ENCODE measurements at places on chromosomes 1 and 21.

DNA sequence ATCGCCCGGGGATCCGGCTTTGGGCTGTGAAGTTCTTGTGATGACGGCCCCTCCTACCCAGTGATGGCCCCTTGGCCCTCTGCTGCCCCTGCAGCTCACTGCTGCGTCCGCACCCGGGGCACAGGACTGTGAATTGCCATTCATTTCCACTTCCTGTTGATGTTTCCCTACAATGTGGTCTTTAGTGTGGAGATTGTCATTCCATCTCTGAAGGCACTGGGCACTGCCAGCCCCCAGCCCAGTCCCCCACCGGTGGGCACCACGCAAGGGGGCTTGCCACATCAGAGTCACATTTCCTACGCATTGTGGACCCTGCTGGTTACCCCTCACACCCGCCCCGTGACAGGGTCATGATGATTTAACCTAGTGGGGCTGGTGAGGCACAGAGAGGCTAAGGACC, 2.5 kb upstream of the MX2 start:
- no peak for DNase-seq

DNA sequence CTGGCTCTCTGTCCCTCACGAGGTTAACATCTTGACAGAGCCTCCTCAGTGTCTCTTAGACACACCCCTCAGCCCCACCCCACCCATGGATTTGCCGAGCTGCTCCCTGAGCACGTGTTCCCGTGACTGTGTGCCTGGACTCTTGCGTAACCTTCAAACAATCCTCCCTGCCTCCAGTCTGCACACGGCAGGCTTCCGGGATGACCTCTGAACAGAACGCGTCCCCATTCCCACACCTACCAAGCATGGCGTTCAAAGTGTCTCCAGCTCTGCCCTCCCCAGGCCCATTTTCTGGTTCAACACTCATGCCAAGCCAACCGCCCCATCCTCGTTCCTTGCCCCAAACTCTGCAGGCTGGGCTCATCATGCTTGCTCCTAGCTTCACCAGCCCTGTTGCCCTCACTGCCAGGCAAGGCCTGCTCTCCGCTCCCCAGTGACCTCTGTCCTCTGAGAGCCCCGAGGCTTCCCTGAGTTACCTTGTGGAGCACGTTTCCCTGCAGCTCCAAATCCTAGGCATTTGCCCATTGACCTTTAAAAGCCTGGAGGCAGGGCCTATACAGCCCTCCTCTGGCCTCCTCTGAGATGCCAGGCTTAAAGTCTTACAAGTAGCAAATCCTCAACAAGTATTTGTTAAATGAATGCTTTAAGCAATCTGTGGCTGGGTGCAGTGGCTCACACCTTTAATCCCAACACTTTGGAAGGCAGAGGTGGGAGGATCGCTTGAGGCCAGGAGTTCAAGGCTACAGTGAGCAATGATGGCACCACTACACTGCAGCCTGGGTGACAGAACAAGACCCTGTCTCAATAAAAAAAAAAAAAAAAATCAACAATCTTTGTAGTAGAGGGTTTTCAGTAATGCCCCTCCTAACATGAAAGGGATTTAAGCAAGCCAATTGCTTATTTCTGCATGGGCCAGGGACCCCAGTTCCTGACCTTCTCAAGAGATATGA, 5.0 kb downstream of the AGT start:
- DNase-seq, result peak; percentile 58

DNA sequence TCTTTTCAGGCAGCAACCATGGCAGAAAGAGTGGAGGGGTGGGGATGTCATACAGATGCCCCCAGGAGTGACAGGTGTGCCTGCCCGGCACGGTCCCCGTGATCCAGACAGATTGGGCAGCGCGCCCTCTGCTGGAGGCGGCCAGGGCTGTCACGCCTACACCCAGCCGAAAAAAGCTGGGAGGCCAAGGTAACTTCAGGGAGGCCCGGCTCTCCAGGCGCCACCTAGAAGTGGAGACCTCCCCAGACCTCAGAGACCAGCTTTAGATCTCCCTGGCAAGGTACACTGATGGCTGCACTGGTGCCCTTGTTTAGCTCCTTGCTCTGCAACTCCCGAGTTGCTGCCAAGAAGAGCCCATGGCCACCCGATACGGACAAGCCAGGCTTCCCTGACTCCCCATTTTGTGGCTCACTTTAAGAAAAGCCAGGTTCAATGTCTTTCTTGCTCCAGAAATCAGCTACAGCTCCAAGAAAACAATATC, 6.6 kb downstream of the GOLT1A start:
- peak; percentile 62 for DNase-seq

DNA sequence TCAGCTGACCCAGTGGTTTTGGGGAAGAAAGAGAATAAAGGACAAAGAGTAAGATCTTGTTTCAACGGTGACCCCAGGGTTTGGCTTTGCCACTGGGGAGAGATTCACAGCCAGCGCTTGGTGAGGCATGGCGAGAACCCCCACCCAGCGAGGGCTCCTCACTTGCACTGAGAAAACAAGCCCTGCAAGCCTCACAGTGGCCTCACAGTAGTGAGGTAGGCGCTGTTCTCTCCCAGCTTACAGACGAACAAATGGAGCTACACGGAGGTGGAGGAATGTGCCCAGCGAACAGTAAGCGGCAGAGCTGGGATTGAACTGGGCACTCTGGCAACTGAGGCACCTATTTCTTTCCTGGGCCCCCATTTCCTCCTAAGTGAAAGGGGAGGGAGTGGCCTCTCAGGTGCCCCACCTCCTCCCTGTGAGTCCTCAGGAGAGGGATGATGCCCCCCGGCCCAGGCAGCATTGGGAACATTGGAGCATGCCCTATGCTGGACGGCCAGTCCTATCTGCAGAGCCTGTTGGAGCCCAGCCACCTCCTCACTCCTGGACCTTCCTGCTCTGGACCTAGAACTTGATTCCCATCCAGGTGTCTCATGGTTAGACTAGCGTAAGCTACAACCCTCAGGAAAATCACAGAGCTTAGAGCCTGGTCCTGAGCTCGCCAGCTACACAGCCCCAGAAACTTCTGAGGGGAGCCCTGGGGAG, 73.4 kb upstream of the EDN2 start:
- DNase-seq, result no peak

GRCh38 chr1:85049735-85050166, 1.5 kb upstream of the MCOLN3 start:
- DNase-seq, result no peak

GRCh38 chr1:175717610-175718540, 25.5 kb downstream of the TNR start:
- DNase-seq, result no peak

DNA sequence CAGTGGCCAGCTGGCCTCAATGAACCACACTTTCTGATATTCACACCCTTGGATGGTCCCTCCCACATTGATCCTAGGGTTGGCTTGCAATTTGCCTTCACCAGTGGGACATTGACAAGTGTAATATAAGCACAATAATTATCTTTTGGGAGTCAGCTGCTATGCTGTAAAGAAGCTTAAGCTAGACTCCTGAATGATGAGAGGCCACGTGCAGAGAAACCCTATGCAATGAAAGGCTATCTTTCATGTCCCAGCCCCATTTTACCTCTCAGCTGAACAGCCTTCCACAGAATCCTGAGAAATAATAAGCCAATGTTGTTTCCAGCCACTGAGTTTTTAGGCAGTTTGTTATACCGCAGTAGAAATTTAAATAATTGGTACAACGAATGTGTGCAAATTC, 11.1 kb upstream of the C8A start:
- no peak for DNase-seq

DNA sequence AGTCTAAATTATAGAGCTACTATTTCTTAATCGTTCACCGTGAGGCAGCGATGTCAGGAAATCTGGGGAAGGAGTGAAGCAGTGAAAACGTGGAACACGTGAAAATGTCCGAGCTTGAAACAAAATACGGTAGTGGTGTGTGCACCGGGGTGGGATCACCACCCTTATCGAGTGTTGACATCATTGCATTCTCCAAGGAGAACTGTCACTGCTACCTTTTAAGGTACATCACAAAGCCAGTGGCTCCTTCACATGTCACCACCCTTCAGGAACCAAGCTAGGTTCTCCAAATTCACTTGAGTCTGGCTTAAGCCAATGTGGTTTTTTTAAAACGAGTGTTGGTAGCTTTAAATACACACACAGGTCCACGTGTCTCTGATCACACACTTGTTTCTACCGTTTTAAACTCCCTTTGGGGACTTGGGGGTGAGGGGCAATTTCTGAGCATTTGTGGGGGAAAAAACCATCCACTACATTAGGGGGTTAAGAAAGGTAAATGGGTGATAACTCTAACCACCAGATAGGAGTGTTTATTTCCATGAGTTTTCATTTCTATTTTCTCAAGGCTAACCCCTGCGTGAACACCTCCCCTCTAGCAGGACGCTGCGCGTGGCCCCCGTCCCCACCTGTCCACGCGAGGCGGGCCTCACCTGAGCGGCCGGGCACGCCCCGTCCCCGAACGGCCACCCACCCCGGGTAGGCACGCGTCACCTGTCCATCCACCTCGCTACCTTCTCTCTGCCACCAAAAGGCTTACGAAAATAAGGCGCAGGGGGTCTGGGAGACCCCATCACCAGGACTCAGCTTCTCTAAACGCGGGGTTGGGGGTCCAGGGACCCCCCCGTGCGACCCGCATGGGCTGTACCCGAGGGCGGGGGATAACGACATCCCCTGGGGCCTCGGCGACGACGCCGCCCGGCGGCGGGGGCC, 978 bp downstream of the PRDM15 start:
- peak; percentile 41 for DNase-seq

DNA sequence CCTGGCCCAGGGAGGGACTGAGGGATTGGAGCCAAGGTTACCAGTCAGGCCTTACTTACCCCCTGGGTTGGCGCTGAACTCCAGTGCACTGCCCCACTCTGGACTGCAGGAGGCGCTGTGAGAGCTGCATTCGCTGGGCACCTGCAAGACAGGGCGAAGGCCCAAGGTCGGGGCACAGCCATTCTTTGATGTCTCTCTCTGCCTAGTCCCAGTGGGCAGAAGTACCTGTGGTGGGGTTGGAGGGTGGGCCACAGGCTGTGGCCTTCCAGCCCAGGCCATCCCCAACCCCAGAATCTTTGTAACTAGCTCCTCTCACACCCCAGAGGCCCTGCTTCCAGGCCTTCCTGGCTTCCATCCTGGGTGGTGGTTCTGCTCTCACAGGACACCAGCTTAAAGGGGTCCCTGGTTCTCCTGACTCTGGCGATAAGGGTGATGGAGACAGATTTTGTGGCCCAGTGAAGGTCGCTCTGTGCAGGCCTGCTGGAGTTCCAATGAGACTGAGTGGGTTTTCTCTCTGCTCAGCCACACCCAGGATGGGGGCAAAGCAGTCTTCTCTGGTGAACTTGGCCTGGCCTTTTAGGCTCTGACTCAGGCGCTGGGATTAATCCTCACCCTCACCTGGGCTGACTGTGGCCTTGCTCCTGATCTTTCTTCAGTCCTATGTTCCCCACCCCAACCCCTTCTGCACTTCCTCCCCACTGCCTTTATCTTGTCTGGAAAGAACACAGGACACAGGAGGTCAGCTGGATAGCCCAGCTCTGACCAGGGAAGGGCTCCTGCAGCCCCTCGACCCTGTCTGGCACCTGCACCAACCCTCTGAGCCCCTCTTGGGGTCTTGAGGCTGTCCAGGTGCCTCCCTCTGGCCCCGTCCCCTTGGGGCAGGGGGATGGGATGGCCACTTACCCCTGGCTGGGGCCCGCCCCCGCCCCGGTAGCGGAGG, 954 bp downstream of the MYOG start:
- DNase-seq, result no peak

DNA sequence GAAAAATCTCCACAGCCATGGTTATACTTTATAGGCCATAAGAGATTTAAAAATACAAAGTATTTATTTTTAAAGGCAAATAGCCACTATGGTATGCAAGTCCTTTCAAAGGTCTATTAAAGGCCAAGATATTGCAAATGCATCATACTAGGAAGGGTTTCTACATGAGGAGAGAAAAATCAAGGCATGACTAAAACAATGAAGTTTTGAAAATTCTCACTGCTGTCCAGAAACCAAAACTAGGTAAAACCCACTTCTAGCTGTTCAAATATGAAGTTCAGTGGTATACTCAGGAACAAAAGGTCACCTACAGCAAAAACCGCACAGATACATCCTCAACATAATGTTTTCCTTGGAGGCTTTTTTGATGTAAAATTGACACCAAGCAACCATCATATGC, 75.0 kb downstream of the EPS15 start:
- DNase-seq, result no peak

- DNase-seq, result peak; percentile 62
Measured at GRCh38 chr1:921011-921837, 2.5 kb upstream of the SAMD11 start.

- DNase-seq, result peak; percentile 65
Measured at GRCh38 chr1:84141182-84142003, 2.7 kb upstream of the PRKACB start.

GRCh38 chr1:91736715-91737615, 149.0 kb downstream of the TGFBR3 start:
- DNase-seq, result peak; percentile 88

GRCh38 chr1:230208619-230209261, 141.7 kb downstream of the GALNT2 start:
- DNase-seq, result no peak
